ENCODE measurements at places on chromosomes 5 and 9.

DNA sequence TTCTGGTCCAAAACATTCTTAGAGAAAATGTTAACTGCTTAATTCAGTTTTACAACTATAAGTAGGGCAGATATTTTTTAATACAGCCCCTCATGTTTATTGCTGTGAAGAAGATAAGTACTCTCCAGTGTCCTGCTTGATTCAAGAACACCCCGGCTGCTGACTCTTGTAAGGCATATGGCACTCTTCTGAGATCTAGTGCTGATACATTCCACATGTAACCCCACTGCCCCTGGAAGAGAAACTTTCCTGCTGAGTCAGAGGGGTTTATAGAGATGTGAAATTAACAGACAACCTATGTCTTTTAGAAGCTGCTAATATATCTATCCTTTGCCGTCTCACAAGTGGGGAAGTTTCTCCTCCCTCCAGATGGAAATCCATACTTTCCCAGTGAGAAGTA, 1.0 kb upstream of the MINAR2 start:
- no peak for DNase-seq

DNA sequence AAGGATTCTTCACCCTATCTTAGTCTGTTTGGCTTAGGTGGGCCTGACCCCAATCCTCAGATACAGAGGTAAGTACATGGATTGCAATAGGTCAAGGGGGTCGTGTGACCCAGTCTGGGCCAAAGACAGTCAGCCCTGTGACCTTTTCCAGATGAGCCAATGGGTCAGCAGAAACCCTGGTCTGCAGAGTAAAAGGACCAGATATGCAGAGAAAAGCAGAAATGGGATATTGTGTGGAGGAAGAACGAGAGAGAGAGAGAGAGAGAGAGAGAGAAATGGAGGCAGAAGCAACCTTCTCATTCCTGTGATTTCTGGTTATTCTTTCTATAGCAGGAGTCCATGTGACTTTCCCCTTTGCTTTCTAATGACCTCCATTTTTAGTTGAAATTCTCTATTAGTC, 40.4 kb upstream of the CRB2 start:
- DNase-seq = no peak

DNA sequence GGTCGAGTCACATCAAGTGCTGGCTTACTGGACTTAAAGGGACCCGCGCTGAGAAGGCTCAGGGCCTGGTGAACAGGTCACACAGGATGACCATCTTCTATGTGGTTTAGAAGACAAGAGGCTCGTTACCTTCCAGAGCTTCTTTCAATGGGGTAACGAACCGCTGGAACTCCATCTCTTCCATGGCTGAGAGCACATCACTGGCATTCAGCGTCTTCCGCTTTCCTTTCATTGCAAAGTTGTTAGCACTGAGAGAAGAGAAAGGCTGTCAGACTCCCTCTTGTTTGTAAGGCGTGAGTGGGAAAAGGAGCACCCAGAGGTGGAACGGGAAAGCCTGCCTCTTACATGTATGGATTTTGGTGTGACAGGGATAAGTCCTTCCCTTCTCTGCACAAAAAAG, 994 bp downstream of the POLE3 start:
- DNase-seq = no peak

- no peak for DNase-seq
Measured at GRCh38 chr5:43104057-43104456, 16.7 kb upstream of the ZNF131 start.

DNA sequence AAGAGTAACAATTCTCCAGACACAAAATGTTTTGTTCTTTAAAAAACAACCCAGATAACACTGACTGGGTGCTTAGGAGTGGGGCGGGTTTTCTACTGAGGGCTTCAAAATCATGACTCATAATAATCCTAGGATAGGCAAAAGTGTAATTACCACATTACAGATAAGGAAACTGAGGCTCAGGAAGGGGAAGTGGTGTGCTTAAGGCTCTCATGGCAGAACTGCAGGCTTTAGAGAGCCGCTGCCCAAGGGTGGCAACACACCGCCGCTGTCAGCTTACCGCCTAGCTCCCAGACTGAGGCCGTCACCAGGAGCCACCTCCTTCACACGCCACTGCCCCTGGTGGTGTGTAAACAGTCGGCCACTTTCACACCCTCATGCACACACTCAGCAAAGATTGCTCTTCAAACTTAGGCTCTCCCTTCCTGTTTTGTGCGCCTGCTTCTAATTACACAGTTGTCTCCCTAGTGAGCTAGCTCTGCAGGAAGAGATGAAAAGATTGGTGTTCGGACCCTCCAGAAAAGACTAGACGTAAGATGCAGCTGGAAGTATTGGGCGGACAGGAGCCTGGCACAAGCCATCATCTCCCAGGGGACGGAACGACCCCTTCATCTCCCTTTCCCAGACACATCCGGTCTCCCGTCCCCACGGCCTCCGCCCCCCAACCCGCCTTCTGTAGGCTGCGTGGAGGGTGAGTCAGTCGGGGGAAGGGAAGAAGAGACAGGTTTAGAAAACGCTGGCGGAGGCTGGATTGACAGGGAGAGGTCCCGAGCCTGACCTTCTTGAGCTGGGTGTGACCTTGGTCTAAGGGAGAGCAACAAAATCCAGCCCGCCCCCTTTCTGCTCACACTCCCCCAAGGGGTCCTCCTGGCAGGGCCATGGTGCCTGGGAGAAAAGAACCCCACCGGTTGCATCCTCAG, 162.7 kb downstream of the SYK start:
- DNase-seq = no peak

DNA sequence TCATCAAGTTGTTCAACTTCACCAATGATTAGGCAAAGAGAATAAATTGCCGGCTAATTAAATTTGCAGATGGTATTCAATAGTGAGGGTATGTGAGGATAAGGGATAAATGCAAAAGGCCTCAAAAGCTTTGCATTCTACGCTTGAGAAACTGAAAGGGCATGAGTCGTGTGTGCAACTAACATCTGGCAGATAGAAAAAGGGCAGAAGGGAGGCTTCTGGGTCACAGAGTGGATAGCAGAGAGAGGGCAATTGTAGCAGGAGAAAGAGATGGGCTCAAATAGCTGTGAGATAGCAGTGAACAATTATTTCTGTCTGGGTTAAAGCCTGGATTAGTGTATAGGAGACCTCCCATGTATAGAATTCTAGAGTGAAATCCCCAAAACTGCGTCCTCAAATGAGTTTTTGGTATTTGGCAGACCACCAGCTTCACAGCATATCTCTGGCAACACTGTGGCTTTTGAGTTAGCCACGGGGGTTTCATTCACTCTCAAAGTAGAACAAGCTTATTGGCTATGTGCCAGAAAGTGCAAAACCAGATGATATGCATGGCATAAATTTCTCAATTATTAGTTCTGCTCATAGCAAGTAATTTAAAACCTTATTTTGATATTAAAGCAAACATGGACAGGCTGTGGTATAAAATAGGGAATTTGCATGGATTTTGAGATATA, 586.3 kb downstream of the BRINP1 start:
- no peak for DNase-seq

GRCh38 chr9:33718987-33719386, 76.4 kb upstream of the PRSS3 start:
- DNase-seq = no peak

DNA sequence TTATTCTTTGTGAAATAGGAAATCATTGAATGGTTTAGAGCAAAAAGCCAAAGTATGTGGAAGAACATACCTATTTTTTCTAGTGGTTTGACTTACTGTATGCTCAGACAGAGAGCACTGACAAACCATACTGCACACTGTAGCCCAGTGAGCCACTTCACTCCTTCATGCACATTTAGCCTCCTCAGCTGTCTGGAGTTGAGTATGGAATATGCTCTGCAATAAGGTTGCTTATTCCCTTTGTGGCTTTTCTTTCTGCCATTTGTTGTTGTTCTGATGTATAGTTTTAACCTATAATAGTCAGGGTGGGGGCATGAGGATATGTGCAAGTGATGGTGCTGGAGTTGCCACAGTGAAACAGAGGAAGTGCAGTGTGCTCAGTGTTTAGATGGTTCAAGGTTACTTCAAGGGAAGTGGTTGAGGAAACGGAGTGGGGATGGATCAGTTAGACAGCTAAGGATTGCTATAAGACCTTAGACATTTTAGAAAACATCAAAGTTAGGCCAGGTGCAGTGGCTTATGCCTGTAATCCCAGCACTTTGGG, 100.7 kb downstream of the CDC42SE2 start:
- DNase-seq = no peak

- DNase-seq = no peak
Measured at GRCh38 chr9:120481248-120481647, 98.7 kb downstream of the CDK5RAP2 start.

GRCh38 chr5:73519531-73520283, 21.5 kb downstream of the BTF3 start:
- peak; percentile 68 for DNase-seq

- no peak for DNase-seq
Measured at GRCh38 chr5:37871023-37871815, 31.4 kb upstream of the GDNF start.

GRCh38 chr9:93686127-93686879, 109.9 kb downstream of the PHF2 start:
- DNase-seq = no peak

- no peak for DNase-seq
Measured at GRCh38 chr5:1118231-1118698, 6.4 kb upstream of the SLC12A7 start.

DNA sequence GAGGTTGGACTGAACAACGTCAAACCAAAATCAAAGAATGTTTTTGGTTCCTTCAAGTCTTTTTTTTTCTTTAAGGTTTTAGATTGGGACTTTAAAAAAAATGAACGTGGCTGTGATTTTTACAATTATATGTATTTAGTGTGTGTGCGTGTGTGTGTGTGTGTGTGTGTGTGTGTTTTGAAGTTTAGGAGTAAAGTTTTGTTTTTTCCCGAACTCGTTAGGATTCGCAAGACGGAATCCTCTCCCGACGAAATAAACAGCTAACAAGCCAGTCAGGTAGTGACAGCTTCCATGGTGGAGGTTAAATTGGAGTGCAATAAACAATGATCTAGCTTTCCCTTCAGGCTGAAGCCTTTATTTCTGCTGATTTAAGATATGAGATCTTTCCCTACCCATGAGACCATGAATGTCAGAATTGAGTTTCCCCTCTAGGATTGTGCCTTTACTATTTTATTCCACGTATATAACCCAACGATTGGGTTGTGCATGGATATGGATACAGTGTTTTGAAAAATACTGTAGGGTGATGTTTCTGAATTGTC, 1.2 kb downstream of the KIAA1958 start:
- DNase-seq = no peak

DNA sequence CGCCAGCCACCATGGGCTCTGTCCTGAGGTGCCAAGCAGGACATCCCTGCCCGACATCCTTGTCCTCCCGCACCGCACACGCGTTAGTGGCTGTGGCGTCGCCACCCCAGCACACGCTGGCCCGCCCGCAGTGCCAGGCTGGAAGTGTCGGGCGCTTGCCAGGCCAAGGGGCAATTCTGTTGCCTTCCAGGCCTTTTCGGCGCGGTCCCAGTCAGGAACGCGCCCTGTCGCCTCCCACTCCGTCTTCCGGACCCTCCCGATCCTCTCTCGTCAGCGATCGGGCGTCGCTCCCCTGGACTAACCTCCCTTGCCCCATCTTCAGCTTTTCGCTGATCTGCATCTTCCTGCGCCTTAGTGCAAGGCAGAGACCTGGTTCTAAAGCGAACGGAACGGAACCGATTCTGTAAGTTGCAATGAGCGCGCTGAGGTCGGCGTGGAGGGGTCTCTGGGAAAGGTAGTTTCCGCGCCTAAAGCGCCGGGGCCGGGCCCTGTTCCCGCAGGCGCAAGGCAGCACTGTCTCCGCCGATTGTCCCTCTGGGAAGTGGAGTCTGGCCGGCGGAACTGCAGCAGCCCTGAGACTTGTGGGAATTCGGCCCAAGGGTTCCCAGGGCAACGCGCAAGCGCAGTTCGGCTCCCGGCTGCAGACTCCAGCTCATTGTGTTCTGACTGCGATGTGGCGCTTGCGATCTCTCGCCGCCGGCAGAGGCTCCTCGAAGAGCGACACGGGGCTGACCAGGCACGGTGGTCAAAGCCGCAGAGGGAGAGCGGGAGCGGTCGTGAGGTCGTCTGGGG, at the start of gene ZNF454:
TSS of gene ZNF454 (plus strand) at position 630 of the 792 bp plus-strand sequence. CDS start 1,594 bp downstream, outside the sequence.
- no peak for DNase-seq

DNA sequence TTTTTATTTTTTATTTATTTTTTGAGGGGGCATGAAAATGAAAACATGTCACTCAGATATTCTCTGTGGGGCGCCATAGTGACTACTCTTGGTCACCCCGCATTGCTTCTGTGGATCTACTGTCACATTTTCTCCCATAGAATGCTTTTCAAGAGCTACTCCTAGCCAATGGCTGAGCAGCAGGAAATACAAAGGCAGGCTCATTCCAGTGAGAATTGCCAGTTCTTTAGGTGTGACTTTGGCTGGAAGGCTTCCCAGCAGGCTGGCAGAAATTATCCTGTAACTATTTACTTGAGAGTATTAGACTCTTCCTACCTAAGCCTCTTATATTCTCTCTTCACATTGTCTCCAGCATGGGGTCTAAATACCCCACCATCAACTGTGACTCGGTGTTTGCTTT, 21.0 kb upstream of the PTPRD start:
- no peak for DNase-seq

GRCh38 chr5:173989432-173990082, 587 bp downstream of the C5orf47 start:
- no peak for DNase-seq

GRCh38 chr5:135466178-135467050, 14.3 kb upstream of the TIFAB start:
- DNase-seq = no peak

DNA sequence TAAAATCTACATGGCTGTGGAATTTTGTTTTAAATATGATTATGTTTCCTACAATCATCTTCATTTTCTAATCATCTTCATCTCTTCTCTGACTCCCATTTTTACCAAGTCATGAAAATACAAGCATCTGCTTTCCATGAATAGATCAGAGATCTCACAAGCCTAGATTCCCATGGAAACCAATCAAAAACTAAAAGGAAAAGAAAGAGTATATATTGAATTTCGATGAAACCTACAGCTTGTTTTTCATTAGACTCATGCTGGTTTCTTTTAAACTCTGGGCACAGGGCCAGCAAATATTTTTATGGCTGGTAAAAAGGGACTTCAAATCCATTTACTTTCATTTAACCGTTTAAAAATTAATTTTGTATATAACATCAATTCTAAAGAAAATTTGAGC, 51.2 kb downstream of the INVS start:
- DNase-seq = no peak

DNA sequence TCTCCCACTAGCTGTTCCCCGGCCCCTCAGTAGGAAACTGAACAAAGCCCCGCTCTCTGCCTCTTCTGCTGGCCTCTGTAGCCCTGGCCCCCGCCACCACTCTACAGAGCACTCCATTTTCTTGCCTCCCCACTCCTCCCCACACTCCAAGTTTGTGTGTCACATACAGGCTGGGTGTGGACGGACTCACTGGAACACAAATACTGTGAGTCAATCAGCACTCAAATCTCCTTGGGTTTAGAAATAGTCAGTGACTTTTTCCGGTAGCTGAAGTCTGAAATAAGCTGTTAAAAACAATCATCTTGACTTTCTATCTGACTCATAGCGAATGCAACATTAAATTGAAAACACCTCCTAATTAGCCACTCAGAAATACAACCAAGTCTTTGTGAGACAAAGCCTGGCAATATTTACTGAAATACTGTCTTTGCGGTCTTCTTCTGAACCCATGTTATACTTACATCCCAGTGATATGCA, 122.5 kb downstream of the LHFPL2 start:
- no peak for DNase-seq

GRCh38 chr9:128365525-128365924, 5.6 kb upstream of the URM1 start:
- DNase-seq = no peak

GRCh38 chr5:120405286-120405864, 58.7 kb upstream of the PRR16 start:
- DNase-seq = no peak
